ENCODE measurements at places on chromosomes 4 and X.

- DNase-seq, result no peak
Measured at GRCh38 chr4:70000711-70001110, 4.9 kb downstream of the STATH start.

- DNase-seq, result no peak
Measured at GRCh38 chr4:15341733-15342300, 86.0 kb upstream of the C1QTNF7 start.

DNA sequence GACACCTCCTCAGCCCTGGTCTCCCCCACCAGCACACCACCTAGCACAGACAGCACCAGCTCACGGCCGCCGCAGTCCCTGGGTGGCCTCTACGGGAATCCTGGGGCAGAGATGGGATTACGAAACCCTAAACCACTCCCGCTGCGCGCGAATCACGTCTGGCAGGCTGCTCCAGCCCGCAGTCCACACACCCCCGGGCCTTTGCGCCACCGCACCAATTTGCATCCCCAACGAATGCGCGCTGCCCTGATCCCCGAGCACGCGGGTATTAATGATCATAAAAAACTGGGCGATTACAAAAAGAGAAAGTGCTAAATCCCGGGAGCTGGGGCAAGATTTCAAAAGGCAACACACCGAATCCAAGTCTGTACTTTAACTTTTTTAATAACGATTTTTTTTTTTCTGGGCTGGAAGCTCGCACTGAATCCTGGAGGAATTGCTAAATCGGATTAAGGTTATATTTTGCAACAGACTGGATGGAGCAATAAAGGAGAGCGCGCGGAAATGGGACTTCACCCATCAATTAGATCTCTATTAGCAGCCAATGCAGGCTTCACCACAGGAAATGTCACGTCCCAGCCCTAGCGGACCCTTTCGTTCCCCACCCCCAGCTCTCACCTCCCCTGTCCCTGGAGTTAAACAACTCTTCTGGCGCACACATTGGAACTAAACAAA is 69.8 kb upstream of the TMEM33 start:
- DNase-seq, result peak; percentile 46

- DNase-seq, result no peak
Measured at GRCh38 chrX:24423960-24424359, 41.1 kb upstream of the PDK3 start.

DNA sequence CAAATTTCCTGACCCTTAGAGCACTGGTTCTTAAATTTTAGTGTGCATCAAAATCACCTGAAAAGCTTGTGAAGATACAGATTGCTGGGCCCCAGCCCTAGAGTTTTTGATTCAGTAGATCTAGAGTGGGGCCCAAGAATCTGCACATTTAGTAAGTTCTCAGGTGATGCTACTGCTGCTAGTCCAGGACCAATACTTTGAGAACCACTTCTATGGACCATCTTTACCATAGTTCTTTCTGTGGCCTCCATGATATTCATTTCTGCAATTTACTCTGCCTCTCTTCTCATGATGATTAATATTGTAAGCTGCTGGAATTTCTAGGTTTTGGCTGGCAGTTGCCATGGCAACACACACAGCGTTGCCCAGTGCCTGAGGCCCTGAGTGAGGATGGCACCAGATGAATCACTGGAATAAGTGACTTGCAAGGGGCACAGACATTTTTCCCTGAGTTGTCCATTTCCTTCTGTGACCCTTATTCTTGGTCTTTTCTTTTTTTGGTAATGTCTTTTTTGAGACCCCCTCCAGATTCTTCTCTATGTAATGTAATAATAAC is 83.6 kb downstream of the PPP1R2C start:
- DNase-seq, result no peak

- no peak for DNase-seq
Measured at GRCh38 chr4:188534297-188534696, 395.1 kb downstream of the TRIML1 start.

- no peak for DNase-seq
Measured at GRCh38 chrX:10901290-10901633, 209.9 kb upstream of the HCCS start.

GRCh38 chrX:151226941-151227340 is 50.6 kb downstream of the GPR50 start:
- no peak for DNase-seq

GRCh38 chrX:12370497-12370986 is 232.3 kb downstream of the FRMPD4 start:
- DNase-seq, result no peak

- DNase-seq, result no peak
Measured at GRCh38 chr4:41181037-41181436, 33.3 kb downstream of the APBB2 start.

DNA sequence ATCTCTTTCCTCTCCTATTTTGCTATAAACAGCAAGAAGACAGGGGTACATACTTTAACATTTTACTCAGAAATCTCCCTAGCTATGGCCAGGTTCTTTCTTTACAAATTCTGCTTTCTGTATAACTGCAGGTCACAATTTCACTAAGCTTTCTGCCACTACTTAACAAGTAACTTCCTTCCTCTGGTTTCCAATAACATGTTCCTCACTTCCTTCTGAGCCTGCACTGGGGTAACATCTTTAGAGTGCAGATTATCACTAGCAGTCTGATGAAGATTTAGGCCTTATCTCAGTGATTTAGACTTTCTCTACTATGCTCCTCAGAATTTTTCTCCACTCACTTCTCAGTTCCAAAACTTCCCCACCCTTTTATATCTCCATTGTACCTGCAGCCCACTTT is 1930.5 kb upstream of the AGA start:
- no peak for DNase-seq

DNA sequence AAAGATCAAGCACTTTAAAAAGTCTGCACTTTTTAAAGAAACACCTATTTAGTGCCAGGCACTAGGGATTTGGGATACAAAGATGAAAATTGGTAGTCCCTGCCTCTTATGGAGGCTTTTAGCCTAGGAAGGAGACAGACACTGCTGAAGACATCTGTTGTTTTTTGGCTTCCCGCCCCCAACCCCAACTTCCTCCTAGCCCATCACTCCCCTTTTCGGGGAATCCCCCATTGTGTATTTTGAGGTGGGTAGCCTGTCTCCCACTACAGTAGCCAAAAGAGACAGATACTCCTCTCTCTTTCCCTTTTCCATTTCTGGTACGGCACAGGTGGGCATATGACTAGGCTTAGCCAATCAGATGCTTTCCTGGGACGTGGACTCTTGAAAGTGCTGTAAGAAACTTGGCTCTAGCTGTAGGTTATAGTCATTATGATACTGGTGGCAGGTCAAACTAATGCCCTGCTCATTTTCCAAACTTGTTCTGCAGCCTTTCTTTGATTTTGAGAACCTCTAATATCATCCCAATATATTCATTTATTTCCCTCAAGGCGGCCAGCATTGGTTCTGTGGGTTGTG is 194.6 kb upstream of the RBPJ start:
- no peak for DNase-seq

DNA sequence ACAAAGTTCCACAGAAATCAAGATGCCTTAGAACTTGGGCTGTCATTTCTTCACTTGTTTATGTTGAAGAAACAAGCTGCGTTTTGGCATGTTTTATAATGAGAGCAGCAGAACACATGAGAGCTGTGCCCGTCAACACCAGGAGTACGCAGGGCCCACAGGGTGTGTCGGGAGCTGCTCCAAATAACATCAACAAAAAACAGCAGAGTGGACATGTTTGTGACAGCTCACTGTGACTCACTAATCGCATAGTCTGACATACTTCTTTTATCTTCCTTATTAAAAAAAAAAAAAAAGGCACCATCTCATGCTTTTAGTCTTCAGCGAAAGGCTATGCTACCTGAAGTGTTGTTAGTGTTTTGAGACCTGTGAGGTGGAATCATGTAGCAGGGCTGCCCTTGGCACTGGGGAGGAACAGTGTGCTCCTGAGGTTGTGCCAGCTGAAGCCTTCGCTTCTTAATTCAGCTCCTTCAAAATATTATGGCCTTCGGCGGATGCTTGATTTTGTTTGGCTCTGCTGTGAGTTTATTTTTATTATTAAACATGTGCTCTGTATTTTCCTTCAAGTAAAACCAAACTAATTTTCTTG is 32.8 kb downstream of the FHDC1 start:
- DNase-seq, result no peak

DNA sequence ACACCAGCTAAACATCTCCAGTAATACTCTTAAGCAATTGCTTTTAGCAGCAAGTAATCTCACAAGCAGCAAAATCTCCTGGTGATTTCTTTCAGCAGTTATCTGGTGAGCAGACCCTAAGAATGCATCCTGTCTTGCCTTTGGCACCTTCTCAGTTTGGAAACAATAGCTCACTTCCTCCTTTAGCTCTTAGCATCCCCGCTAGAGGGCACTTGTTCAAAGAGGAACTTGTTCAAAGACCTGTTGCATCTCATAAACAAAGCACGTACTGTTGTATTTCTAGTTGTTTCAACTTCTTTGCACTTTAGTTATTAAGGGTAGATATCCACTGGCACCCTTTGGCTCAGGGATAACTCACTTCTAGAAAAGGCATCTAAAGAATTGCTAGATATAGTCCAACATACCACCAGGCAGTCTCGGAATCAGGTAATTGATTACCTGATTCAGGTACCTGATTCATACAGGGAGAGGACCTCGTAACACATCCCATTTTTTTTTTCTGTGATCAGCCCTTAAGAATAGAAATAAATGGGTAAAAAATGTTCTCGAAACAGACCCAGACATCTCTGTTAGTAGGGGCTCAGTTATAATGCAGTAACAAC is 81.9 kb upstream of the QRFPR start:
- peak; percentile 24 for DNase-seq

DNA sequence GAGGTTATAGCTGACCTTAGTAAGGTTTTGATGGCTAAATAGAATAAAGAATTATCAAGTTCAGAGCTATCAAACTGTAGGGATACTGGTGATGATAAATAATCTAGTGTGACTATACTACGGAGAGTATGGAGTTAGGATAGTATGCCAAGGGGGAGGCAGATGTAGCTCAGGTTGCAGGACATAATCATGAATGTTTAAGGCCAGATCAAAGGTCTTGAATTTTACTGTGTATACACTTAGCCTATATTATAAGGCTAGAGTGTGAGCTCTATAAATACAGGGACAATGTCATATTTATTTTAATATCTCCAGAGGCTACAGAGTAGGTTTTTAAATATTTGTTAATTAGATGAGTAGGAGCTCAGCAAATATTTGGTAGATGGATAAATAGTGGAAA is 131.1 kb upstream of the STIM2 start:
- no peak for DNase-seq

- DNase-seq, result no peak
Measured at GRCh38 chr4:128688846-128689437, 120.6 kb upstream of the JADE1 start.

GRCh38 chr4:127643791-127644190 is 11.0 kb downstream of the INTU start:
- no peak for DNase-seq

DNA sequence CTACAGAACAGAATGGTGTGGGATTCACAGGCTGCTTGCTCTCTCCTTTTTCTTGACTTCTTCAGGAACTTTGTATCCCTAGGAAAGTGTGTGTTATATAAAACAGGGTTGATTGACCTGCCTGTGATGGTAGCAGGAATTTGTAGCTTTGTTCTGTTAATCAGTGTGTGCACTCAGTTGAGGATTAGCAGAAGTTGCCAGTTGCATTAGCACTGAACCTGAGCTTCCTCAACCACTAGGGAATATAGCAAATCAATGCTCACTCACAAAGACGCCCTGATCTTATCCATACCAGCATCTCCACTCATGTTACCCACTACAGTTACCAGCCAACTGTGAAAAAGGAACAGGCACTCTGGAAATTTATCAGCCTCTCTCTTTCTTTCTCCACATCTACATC is 319.1 kb upstream of the EMCN start:
- DNase-seq, result no peak

GRCh38 chr4:115274545-115274944 is 161.1 kb upstream of the NDST4 start:
- DNase-seq, result no peak

DNA sequence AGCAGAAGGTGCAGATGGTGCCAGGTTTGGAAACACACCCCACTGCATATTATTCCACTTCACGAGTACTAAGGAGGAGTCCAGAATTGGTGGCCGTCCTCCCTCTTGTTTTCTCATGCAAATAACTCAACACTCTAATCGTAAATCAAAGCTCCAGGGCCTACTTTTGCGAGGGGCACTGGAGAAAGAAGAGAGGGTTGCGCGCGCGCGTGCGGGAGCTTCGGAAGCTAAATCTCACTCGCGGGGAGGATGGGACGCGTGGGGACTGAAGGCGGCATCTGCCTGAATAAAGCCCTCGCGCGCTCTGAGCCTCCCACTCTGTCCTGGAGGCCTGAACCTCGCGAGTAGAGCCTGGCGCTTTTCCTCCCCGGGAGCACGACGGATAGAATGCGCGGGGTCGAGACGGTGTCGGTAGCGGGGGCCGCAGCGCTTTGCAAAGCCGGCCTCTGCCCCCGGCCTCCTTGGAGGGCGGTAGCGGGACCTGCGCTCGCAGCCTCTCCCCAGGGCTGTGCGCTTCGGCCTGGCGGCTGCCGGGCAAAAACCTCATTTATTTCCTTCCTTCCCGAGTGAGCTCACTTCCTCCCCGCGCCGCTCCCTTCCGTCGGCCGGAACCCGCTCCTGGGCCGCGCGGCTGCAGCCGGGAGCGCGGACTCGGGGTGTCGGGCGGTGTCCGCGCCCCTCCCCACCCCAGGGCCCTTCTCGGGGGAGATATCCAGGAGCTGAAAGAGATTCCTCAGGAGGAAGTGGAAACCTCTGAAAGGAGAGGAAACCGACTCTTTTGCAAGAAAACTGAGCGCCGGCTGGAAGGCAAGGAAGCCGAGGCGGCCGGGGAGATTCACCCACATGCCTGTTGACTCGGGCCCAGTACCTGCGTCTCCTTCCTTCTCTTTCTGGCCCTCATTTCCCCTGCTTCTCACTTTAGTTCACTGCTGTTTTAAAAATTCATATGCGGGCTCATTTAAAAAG is 20.7 kb downstream of the HAND2 start:
- peak; percentile 53 for DNase-seq

DNA sequence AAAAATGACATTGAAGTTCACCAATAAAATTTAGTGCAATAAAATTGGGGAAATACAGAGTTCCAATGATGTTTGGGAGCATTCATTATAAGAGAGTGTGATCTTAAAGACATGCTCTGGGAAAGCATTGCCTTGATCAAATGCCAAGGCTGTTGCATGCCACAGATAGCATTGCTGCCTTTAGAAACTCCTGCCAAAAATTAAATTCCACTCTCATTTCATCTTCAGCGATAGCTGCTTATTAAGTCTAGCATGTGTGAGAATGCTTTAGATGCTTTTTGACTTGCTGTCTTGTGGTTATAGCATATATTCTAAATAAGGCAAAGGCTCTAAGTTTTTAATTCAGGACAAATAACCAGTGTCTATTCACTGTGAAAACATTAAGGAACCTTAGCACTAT is 49.3 kb downstream of the NPNT start:
- DNase-seq, result no peak

Data from nephron progenitor cell (in vitro differentiated cells).